CD8-positive, alpha-beta T cell (primary cell): ENCODE measurements at places on chromosomes 6 and 20. TPM values are rescaled to one million over a fixed set of nuclear protein-coding genes. Genes with fewer than 3 reads are reported as not detected.

Gene GHRH
- not detected for total RNA-seq

Gene MYCT1
- total RNA-seq = not detected

DNA sequence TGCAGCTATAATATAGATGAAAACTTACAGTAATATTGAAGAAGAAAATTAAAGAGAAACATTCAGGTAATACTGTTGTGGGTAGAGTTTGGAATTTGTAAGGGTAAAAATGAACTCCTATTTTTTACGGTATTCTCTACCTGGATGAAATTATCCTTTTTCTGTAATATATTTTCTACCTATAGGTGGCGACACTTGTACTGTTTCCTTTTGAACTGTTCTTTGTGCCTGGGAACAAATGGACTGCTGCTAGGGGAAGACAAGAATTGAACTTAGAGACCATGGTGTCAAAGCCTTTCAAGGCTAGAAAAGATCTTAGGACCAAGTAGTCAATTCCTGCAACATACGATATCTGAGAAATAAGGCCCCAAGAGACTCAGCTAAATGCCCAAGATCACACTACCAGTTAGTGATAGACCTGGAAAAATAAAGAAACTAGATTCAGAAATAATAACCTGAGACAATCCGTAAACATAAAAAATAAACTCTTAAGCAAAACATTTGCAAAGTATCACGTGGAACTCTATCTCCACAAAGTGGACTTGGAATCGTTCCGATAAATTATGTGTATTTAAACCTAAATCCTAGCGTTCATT is 383.8 kb downstream of the TFAP2A start:
- no peak for DNase-seq

Gene SLC22A2
- not detected for total RNA-seq

GRCh38 chr6:38634518-38634917 is 5.2 kb downstream of the BTBD9 start:
- no peak for DNase-seq

GRCh38 chr20:62050166-62051120 is 15.2 kb downstream of the TAF4 start:
- DNase-seq = no peak

Gene MYBL2
- 0.49 TPM for total RNA-seq

DNA sequence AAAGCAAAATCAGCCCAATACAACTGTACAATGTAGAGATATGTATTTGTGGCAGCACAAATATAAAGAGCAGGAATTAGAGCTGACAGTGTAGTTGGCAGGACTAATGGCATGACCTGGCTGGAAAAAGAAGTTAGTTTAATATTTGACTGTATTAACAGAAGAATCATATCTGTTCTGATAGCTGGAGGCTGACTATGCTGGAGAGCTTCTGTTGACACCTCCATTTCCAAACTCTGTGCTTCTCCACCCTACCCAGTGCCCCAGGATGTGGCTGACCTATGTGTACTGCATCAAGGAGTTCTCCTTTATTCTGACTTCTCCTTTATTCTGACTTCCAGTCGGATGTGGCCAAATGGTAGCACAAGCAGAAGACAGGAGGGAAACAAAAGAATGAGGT is 299.3 kb downstream of the PKHD1 start:
- no peak for DNase-seq

GRCh38 chr20:57508381-57508780 is 16.6 kb downstream of the CTCFL start:
- no peak for DNase-seq

Gene HLA-DRB5
- 9.3 TPM for total RNA-seq

Gene TFAP2D
- not detected for total RNA-seq

Gene ADGRF4
- total RNA-seq = not detected

- no peak for DNase-seq
These were observed 21.1 kb downstream of the THBS2 start for GRCh38 chr6:169232507-169232931.

GRCh38 chr6:51459958-51460357 is 627.5 kb downstream of the PKHD1 start:
- DNase-seq = no peak

Gene PSMG4
- total RNA-seq = 12.0 TPM

DNA sequence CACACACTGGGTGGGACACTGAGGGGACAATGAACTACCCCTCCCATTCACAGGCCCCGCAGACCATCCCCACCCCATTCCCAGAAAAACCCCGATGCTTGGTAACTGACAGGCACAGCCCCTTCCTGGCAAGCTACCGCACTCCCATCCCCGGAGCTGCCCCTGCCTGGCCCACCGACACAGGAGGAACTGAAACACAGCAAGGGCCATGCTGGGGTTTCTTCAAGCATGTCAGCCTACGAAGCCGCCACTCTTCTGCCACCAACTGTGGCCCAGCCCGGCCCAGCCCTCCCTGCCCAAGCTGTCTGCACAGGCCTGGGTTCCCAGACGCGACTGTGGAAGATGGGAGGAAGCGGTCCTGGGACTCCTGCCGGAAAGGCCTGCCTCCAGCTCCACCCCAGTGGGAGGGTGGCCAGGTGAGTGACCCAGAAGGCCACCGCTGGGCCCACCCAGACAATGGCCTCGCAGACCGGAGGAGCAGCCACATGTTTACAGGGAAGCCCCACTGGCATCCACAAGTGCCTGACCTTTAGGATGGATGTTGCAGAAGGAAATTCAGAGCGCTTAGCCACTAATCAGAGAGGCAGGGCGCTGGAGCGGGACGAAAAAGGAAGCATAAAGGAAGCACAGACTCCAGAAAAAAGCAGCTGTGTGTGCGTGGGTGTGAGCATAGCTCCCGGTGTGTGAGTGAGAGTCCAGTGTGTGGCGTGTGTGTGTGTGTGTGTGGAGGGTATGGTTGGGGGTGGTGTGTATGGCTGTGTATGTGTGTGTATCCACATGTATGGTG is 91.6 kb downstream of the PRND start:
- peak; percentile 22 for DNase-seq

Gene LGSN
- total RNA-seq = not detected

- DNase-seq = no peak
These were observed 44.1 kb upstream of the ADGRF1 start for GRCh38 chr6:47086051-47086770.

Gene TMEM244
- not detected for total RNA-seq

GRCh38 chr6:156783958-156784357 is 6.8 kb downstream of the ARID1B start:
- DNase-seq = no peak

DNA sequence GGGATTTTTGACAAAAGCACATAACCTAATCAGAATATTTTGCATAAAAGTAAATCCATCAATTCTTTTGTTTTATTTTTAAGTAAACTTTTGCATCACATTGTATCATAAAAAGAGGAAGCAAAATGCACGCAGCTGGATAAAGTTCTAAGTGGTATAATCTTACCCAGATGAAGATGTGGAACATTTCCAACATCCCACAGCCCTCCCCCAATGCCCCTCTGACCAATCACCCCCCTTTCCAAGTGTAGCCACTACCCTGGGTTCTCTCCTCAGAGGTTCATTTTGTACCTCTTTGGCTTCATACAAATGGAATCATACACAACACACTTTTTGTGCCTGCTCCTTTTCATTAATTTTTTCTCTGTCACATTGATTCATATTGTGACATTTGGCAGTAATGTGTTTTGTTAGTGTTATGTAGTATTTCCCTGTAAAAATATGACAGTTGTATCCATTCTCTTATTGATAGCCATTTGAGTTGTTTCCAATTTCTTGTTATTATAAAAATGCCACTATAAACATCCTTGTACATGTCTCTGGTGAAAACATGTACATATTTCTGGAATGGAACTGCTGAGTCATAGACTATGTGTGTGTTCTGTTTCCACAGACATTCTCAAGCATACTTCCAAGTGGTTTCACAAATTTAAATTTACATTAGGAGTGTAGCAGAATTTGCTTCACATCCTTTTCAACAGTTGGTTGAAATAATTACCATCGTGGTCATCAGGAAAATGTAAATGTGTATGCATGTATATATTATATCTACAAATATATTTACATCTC is 92.9 kb upstream of the SYNDIG1 start:
- DNase-seq = no peak

DNA sequence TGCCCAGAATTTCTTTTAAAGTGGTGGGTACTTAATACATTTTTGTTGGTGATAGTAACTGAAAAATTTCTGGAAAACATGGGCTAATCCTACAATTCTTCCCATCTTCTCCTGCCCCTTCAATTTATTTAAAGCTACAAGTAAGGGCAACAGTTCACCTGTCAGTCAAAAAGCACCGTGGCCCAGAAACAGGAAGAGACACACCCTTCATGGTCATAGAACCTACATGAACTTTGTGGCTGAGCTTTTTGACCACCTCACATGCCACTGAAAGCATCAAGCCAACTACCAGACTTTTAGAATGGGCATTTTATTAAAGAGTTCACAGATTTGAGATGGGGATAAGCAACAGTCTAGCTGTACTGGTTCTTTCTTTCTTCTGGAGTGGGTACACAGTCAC is 201.1 kb upstream of the CNR1 start:
- DNase-seq = no peak
